ENCODE measurements at places on chromosomes 4 and X. TPM values are rescaled to one million over a fixed set of nuclear protein-coding genes. Genes with fewer than 3 reads are reported as not detected.
A peak's percentile ranks its signal among the peaks of the same experiment; 100 is the strongest.

Gene AGA
- total RNA-seq, result 13.9 TPM

Gene UGT2B7
- not detected for total RNA-seq

Gene TCEAL6
- 2.0 TPM for total RNA-seq

Gene KCND1
- total RNA-seq, result 0.95 TPM

DNA sequence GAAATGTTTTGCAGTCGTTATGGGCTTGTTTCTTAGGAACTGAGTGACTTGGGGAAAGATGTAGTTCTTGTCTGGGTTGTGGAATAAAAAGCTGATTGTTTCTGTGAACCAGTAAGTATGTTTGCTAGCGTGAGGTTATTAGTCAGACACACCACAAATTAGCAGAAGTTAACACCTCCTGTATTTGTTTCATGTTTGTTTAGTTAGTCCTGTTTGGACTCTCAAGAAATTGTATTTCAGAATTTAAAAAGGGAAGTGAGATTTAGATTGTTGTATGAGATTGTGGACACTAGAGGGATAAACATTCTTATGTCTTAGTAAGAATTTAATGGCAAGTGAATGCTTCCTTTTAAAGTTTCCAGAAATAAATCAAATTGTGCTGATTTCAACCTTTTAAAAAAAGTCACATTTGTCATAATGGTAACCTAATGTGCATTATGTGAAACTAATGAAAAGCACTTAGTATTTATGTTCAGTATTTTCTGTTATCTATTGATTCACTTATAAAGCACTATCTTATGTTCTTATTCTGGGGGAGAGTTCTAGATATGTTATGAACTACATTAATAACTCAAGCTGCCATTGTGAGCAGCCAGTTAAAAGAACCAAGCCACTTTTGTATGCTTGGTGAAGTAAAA lies 25.6 kb downstream of the ATP10D start:
- no peaks in the 10 kb centered on the region for H3K36me3 ChIP-seq
- DNase-seq, result no peak
- H3K4me1 ChIP-seq, result no peaks in the 10 kb centered on the region
- no peak overlapping the region for H3K4me3 ChIP-seq
- no peaks in the 10 kb centered on the region for H3K27me3 ChIP-seq

Gene MYL5
- total RNA-seq, result 11.7 TPM

Gene ZMAT1
- total RNA-seq, result 12.2 TPM

GRCh38 chr4:16250661-16251365 lies 24.5 kb upstream of the TAPT1 start:
- no peak overlapping the region for H3K27ac ChIP-seq
- H3K27me3 ChIP-seq, result no peaks in the 10 kb centered on the region
- no peak overlapping the region for H3K4me3 ChIP-seq

Gene TBC1D19
- total RNA-seq, result 21.6 TPM

Gene EGFL6
- not detected for total RNA-seq

Gene CLIC2
- total RNA-seq, result 19.7 TPM

GRCh38 chrX:125003746-125004446 lies 315.8 kb upstream of the TEX13C start:
- H3K36me3 ChIP-seq, result no peaks in the 10 kb centered on the region
- no peak for DNase-seq
- H3K27ac ChIP-seq, result no peak overlapping the region
- H3K27me3 ChIP-seq, result no peaks in the 10 kb centered on the region

GRCh38 chr4:163558539-163559044 lies 64.1 kb downstream of the TMA16 start:
- no peak overlapping the region for H3K27ac ChIP-seq
- DNase-seq, result no peak
- no peaks in the 10 kb centered on the region for H3K4me1 ChIP-seq

DNA sequence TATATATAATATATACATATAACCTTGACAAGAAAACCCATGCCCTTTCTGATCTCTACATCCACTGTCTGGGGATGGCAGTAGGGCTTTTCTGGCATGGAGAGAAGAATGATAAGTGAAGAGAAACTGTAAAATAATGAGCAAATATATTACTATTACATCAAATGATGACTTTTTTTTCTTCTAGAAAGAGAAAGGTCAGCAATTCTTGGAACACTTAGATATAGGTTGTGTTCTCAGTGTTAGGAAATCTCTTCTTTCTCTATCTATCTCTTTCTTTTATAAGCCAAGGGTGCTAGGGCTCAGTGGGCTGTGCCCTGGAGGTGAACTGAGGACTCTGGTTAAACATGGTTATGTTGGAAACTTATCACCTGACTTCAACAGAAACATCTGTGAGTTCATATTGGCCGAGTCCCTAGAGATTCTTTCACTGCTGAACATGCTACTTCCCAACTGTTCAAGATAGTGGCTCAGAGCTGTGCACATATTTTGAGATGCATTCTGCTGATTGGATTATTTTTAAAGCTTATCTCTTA lies 265.1 kb downstream of the GBA3 start:
- no peaks in the 10 kb centered on the region for H3K36me3 ChIP-seq
- no peak overlapping the region for H3K27ac ChIP-seq

Gene SOX3
- not detected for total RNA-seq

Gene VCX3B
- not detected for total RNA-seq

GRCh38 chr4:106316773-106317409 lies 541 bp downstream of the AIMP1 start:
- H3K4me1 ChIP-seq, result peaks cover 27% of the 10 kb centered on the region
- DNase-seq, result no peak
- no peaks in the 10 kb centered on the region for H3K36me3 ChIP-seq

GRCh38 chr4:102153391-102153790 lies 191.9 kb downstream of the SLC39A8 start:
- H3K27ac ChIP-seq, result no peak overlapping the region
- no peaks in the 10 kb centered on the region for H3K4me1 ChIP-seq
- H3K27me3 ChIP-seq, result no peaks in the 10 kb centered on the region
- no peaks in the 10 kb centered on the region for H3K36me3 ChIP-seq
- DNase-seq, result no peak

Gene CYTL1
- 1.1 TPM for total RNA-seq

DNA sequence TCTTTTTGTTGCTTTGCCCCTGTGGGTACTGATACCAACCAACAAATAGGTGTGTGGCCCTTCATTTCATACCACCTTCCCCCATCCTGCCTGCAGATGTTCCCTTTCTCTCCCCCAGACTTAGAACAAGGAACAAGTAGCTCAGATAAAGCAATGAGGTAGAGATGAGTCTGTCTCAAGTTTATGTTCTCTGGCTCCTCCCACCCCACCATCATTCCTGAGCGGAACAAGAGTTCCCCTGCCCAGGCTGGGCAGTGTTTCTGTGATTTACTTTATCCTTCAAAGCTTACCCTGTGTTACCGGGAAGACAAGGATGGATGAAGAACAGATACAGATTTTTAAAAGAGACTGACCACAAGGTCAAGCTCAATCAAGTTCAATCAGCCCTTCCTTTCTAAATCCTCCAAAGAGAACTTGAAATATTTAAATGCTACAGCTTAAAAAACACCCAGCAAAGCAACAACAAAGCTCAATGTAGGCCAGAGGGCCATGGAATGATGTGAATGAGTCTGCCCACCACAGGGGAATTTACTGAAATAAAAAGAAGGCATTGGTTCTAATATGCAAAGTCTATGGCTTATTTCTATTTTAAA lies 80.1 kb upstream of the UCP1 start:
- no peaks in the 10 kb centered on the region for H3K27me3 ChIP-seq
- no peak overlapping the region for H3K27ac ChIP-seq
- DNase-seq, result no peak

Gene TSR2
- total RNA-seq, result 20.2 TPM

- no peaks in the 10 kb centered on the region for H3K27me3 ChIP-seq
- DNase-seq, result no peak
- no peak overlapping the region for H3K4me3 ChIP-seq
- no peak overlapping the region for H3K27ac ChIP-seq
- no peaks in the 10 kb centered on the region for H3K36me3 ChIP-seq
- H3K4me1 ChIP-seq, result no peaks in the 10 kb centered on the region
Observed at GRCh38 chr4:40562681-40563080, 67.0 kb downstream of the RBM47 start.

Gene TCP11X2
- not detected for total RNA-seq

- H3K36me3 ChIP-seq, result no peaks in the 10 kb centered on the region
- DNase-seq, result no peak
- no peaks in the 10 kb centered on the region for H3K4me1 ChIP-seq
- H3K27me3 ChIP-seq, result no peaks in the 10 kb centered on the region
Observed at GRCh38 chr4:8494218-8494617, 53.6 kb downstream of the TRMT44 start.

GRCh38 chr4:80307774-80308465 lies 27.6 kb upstream of the CFAP299 start:
- H3K36me3 ChIP-seq, result no peaks in the 10 kb centered on the region
- peak overlapping the region; percentile 69 for H3K27ac ChIP-seq
- H3K4me3 ChIP-seq, result no peak overlapping the region
- DNase-seq, result peak; percentile 43

Gene TRIM61
- total RNA-seq, result 2.8 TPM

DNA sequence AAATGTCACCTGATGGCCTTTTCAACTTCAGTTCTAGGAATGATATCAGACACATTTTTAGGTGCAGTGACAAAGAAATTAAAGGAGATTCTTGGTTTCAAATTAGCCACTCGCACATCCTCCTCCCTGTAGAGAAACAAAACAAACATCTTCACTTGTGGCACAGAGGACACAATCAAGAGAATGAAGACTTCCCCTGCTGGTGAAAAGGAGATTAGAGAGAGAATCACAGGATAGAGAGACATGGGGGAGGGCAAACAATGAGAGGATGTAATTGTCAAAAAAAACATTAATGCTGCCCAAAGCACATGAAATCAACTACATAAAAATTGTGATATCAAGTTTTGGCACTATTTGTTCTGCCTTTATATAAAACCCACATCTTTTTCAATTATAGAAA lies 34.5 kb downstream of the ACE2 start:
- H3K27me3 ChIP-seq, result no peaks in the 10 kb centered on the region
- H3K36me3 ChIP-seq, result no peaks in the 10 kb centered on the region
- H3K4me1 ChIP-seq, result no peaks in the 10 kb centered on the region
- no peak for DNase-seq
- H3K4me3 ChIP-seq, result no peak overlapping the region

Measured in sigmoid colon (tissue), 7 donors.